Right ventricle myocardium superior (tissue), 1 donor: ENCODE measurements at places on chromosomes 4 and X.

- no peak for DNase-seq
Measured at GRCh38 chr4:186132577-186133242, 28.2 kb downstream of the FAM149A start.

- DNase-seq = no peak
Measured at GRCh38 chr4:156685308-156685707, 286.3 kb downstream of the PDGFC start.

GRCh38 chrX:19857131-19857530 is 30.3 kb downstream of the SH3KBP1 start:
- no peak for DNase-seq

- no peak for DNase-seq
Measured at GRCh38 chr4:45043911-45044310, 317.6 kb upstream of the GNPDA2 start.

- DNase-seq = no peak
Measured at GRCh38 chrX:8730812-8731558, 952 bp downstream of the ANOS1 start.

- no peak for DNase-seq
Measured at GRCh38 chr4:48184882-48185281, 50.8 kb upstream of the TXK start.

DNA sequence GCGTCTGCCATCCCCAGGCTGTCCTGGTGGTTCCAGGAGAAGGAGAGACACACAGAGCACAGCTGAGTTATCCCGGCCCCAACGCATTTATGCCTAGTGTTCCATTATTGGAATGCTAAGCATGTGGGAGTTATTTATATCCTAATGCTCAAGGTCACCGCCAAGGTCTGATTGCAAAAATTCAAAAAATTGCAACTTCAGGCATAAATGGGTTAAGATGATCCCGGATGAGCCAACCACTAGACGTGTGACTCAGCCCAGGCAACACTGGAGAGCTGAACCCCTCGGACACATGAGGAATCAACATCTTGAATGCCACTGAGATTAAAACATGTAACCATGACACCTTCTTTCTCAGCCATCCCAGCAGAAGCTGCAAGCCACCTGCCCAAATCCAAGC is 3.8 kb upstream of the ZCCHC4 start:
- DNase-seq = no peak

- no peak for DNase-seq
Measured at GRCh38 chr4:149897783-149898182, 82.1 kb upstream of the IQCM start.
